ENCODE measurements at places on chromosomes 2 and 18.

DNA sequence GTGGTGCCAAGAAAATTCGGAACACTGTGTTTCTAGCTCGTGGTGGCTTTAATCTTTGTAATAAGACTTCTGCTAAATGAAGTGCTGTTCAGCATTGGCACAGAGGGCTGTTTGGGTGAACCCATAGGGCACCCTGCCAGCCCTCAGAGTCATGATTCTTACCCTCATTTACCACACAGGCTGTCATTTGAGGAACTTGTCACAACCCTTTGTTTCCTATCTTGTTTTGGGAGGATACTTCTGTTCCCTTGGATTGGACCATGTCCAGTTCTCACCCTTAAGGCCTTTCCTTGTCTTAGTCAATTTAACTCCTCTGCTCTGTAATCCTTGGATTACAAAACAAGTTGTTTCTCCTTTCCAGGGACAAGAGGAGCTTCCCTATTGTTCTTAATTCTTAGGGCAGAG lies 225.7 kb downstream of the MTX2 start:
- peak; percentile 67 for DNase-seq

DNA sequence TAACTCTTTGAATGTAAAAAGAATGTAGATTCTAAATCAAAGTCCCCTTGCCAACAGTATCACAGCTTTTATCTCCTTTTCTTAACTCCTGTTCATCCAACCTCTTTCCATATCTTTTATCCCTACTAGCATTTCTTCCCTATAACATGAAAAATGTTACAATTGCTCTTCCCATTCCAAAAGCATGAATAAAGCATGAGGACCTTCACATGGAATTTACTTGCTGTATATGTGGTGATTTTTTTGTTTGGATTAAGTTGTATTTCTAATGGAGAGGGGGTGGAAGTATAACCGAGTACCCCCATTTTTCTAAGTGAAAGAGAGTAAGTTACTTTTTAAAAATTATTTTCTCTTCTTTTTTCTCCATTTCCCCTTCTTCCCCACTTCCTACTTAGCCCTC lies 94.9 kb upstream of the RBBP8 start:
- DNase-seq = no peak

DNA sequence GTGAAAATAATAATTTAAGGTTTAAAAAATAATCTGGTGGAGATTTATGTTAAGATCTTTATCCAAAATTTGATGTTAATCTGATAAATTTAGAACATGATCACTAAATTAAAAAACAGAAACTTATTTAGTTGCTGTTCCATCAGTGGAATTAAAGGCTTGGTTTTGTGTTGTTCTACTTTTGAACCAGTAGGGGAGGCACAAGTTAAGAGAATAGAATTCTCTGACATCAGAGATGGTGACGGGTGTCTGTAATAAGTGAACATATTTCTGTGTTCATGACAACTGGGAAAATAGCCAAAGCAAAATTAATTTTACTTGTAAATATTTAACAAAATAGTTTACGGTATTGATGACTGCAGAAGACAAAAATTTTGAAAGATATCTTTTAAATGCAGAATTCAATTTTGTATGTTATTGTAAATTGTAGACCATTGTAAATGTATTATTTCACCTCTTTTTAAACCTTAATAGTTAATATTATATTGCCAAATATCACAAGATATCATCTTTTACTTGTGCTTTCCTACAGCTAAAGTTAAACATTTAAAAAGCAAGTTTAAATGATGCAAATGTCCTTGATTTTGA lies 106.0 kb downstream of the UBR3 start:
- no peak for DNase-seq

DNA sequence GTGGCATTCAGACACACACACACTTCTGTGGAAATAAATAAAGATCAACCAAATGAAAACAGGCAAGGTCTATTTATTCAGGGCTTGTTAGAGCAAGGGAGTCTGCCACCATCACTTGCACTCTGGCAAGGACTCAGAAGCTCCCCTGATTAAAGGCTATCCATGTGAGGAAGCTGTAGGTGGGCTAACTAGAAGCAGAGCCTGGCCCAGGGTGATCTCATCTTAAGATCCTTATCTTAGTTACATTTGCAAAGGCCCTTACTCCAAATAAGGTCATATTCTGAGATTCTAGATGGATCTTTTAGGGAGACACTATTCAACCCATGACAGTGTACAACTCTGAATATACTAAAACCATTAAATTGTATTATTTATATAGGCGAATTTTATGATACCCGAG lies 190.0 kb upstream of the SRD5A2 start:
- no peak for DNase-seq

DNA sequence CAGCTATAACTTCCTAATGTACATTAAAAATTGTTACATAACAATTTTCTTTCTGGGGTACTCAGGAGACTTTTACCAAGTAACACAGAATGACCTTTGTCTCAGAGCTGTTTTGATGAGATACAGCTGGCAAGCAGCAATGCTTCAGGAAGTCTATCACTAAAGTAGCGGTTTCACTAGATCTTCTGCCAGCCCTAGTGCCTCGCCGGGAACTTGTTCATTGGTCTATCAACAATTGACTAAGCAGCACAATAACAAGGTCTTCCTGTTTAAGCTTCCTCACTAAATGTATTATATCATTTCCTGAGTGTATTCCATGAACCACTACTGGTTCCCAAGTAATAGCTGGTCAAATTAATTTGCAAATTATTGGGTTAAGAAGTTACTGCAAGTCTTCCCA lies 69.2 kb downstream of the TRIP12 start:
- no peak for DNase-seq

DNA sequence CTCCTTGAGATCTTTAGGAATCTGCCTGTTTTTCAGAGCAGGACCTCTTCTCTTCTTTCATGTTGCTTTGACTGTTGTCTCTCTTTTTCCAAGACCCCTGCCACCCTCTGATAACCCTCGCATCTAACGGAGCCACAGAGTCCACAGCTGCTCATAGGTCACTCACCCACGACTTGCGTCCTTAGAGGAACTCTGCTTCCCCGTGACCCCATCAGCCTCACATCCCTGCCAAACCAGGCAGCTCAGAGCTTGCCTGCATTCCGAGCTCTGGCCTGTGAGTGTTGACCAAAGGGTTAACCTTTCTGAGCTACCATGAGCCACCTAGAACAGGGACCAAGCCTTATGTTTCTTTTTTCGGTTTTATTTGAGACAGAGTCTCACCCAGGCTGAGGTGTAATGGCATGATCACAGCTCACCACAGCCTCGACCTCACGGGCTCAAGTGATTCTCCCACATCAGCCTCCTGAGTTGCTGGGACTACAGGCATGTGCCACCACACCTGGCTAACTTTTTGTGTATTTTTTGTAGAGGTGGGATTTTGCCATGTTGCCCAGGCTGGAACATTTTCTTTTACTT lies 36.4 kb downstream of the CABLES1 start:
- DNase-seq = no peak

DNA sequence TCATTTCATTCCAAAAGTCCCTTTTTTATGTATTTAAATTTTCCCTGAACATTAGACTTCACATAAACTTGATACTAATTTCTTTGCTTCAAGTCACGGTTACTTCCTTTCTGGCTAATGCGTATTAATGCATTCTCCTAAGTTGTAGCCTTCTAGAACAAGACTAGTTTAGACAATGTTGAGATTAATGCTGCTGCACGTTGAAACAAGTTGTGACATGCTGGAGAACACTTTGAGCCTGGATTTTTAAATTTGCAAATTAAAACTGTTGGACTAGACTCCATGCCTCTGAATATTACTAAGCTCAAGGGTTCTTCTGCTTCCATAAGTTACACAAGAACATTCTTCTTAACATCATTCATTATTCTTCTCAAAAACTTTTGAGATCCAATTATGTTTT lies 29.1 kb downstream of the ID2 start:
- no peak for DNase-seq

DNA sequence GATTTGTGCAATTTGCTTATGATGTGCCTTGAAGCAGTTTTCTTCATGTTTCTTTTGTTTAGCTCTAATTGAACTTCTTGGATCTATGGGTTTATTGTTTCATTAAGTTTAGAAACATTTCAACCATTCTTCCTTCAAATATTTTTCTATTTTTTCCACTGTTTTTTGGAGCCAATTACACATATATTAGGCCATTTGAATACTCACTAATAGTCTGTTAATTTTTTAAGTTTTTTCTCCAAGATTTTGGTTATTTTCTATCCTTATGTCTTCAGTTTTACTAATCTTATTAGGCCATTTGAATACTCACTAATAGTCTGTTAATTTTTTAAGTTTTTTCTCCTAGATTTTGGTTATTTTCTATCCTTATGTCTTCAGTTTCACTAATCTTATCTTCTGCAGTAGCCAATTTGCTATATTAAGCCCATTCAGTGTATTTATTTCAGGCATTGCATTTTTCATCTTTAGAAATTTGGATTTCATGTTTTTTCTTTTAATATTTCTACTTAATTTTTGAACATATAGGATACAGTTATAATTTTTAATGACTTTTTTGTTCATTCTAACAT lies 9.5 kb upstream of the TMEM87B start:
- DNase-seq = no peak

DNA sequence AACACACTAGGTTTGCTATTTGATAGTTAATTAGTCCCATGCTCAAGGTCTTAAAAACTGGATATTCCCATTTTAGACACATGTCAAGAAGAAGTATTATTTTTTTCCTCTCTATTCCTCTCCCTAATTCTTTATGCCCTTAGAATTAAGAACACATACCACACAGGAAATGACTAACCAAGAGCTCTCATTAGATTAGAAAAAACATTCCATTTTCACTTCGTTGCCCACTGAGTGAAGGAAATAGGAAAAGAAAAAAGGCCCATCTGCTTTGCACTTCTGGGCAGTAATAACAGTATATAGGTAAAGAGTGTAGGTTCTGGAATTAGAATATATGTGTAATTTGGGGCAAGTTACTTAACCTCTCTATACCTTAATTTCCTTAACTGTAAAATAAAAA lies 26.9 kb downstream of the ACADL start:
- DNase-seq = no peak

Measured in breast epithelium (tissue), 4 donors.